ENCODE measurements at places on chromosomes 5 and 9.
A peak's percentile ranks its signal among the peaks of the same experiment; 100 is the strongest.

DNA sequence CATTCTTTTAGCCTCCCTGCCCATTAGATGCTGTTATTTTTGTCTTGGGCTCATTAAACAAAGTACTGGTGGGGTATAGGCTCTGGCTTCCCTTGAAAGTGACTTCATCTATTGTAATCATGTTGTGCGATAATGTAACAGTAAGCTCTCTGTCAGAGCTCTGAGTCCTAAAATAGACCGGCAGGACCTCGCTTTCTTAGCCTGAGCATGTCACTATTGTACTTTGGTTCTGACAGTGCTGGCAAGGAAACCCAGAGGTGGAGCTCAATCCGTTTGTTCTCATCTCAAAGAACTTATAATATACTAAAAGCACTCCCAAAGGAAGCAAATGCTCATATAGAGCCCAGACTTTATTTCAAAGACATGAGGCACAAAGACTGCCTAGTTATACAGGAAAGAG lies 339.1 kb upstream of the CCNH start:
- DNase-seq = no peak

GRCh38 chr5:34415559-34416198 lies 240.4 kb upstream of the RAI14 start:
- peak; percentile 20 for DNase-seq

- peak; percentile 5 for DNase-seq
These were observed 81.7 kb upstream of the SPTLC1 start for GRCh38 chr9:92196909-92197308.

- DNase-seq = no peak
These were observed 36.8 kb downstream of the SLC22A5 start for GRCh38 chr5:132406144-132406783.

GRCh38 chr5:151562019-151562707 lies 29.0 kb downstream of the FAT2 start:
- no peak for DNase-seq

- no peak for DNase-seq
These were observed 36.3 kb downstream of the ELL2 start for GRCh38 chr5:95925378-95925744.

DNA sequence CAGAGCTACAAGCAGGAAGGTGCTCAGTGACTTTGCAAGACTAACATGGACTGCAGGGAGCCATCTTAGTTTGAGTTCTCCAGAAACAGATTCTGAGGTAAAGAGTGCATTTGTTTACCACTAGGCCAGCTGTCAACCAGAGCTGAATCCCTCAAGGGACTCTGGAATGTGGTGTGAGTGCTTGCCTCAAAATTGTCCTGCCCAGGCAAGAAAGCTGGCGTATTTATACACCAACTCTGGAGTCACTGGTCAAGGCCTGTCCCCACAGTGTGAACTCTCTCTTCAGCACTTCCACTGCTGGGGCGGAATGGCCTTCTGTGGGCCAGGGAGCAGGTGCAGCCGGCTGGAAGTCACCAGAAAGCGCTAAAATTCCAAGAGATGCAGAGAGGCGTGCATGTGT lies 139.2 kb upstream of the TBCA start:
- DNase-seq = no peak

DNA sequence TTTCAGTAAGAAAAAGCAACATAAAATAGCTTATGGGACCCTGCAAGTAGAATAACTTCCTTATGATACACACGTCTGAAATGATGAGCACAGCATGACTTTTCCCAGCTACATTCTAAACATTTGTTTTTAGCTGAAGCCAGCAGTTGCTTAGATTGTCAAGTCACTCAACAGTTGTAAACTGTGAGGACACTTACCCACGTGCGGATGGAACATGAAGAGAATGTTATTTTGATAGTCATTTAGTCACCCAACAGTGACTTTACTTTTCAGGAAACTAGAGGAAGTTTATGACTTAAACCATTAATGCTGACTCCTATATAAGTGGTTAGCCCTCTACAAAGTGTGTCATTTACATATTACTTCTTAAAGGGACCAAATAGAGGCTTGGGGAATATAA lies 3.0 kb downstream of the HACD4 start:
- DNase-seq = peak; percentile 89

DNA sequence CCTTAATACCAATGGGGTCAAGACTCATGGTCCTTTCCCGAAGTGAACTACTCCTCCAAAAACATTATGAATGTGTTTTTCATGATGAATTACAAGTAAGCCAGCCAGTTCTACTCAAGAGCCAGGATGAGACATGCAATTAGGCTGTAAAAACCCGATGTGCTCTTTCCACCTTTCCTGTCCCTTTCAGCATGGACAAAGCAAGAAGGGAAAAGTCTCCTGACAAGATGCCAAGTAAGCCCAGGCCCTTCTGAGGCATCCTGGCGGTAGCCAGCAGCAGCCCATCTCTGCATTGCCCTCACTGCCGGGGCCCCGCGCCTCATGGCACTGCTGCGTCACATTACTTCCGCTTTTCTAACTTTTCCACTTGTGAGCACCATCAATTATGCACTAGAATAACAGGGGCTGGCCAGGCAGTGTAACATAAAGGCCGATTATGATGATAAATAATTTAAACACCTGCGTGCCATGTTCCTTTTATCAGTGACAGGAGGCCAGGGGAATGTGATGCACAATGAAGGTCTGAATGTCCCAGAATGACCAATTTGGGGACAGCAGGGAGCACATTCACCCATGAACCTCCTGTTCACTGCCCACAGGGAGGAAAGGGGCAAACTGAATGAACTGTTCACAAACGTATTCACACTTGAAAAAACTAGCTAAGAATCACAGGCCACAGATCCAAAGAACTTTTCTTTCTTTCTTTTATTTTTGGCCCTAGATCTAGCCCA lies 37.4 kb downstream of the EFNA5 start:
- DNase-seq = no peak

DNA sequence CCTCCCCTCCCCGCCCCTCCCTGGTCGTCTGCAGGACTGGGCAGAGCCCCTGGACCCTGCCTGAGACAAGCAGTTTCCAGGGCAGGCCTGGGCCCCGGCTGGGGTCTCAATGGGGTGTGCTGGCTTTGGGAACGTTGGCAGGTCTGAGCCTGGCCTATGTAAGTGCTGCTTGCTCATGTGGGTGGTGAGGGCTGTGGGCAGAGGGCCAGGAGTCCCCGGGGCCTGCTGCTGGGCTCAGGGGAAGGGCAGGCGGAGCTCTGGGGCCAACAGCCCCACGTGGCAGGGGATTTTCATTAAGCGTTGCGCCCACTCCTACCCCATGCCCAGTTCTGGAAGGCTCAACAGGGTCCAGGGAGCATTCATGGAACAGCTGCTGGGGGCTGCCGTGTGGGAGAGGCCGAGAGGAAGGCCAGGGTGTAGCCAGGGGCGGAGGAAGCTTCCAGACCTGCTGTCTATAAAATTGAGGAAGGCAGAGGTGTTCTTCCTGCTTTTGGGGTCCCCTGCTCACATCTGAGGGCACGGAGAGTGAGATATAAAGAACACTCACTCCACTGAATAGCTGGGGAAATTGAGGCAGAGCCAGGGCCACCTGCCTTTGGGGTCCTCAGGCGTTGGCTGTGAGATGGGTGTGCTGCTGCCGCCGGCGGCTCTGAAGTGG lies 32.5 kb downstream of the RXRA start:
- no peak for DNase-seq

DNA sequence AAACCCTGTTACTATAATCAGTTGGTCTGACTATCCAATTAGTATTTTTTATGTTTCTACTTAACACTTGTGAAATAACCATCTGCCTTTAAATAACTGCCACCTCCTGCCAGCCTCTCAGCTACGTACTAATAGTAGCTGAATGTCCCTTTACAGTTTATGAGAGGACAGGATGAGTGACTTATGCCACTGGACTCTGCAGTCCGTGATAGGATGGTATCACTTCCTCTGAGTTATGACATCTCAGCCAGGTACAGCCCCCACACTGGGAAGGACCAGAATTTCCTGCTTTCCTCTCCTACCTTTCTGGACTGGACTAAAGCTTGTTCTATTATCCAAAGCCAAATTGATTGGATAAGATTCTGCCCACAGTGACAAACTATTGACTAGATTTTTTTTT lies 102.9 kb downstream of the ZFAND5 start:
- DNase-seq = no peak

DNA sequence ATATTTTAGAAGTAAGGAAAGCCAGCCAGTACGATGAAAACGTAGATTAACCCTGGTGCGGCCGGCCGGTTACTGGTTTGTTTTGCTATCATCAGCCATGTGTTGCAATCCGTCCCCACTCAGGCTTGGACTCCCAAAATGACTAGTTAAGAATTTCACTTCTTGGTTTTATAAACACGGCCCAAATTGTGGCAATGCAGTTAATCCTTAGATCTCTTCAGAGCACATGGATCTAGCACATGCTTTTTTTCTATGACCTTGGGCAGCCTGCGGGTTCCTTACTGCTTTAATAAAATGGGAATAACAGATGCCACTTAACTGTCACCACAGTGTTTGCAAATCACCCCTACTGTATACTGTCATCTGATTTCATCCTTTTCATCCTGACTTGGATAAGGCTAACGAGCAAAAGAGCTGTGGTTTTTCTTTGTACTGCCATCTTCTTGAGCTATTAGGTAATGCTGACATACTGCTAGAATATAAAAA lies 1.5 kb downstream of the NDFIP1 start:
- peak; percentile 88 for DNase-seq

- DNase-seq = no peak
These were observed 160.5 kb upstream of the TNC start for GRCh38 chr9:115278326-115279035.

DNA sequence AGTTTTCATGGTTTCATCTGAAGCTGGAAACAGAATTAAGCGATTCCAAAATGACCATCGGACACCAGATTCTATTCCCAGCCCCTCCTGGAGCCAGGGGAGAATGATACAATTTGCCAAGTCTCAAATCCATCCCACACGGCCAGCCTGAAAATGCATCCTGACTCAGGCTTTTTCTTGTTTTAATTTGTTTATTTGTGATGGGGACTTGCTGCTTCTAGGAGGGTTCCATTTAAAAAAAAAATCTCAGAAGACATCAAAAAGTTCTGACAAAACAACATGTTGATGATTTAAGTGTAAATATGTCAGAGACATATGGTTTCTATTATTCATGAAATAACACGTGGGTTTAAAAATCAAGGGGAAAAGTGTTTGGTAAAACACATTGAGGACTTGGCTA lies 173.2 kb downstream of the GAS1 start:
- DNase-seq = no peak

GRCh38 chr9:132506977-132507669 lies 75.3 kb upstream of the BARHL1 start:
- peak; percentile 28 for DNase-seq

- DNase-seq = no peak
These were observed 19.5 kb upstream of the IRF1 start for GRCh38 chr5:132510076-132510475.

GRCh38 chr5:180950291-180950949 lies 38.2 kb upstream of the BTNL3 start:
- no peak for DNase-seq

GRCh38 chr5:83509540-83509939 lies 38.0 kb downstream of the VCAN start:
- DNase-seq = no peak

- no peak for DNase-seq
These were observed 36.2 kb upstream of the OR2S2 start for GRCh38 chr9:35993976-35994720.

- no peak for DNase-seq
These were observed 44.3 kb upstream of the F2RL2 start for GRCh38 chr5:76667495-76667894.

GRCh38 chr9:80435591-80435990 lies 863.8 kb downstream of the TLE4 start:
- no peak for DNase-seq

- no peak for DNase-seq
These were observed 119.4 kb upstream of the MVB12B start for GRCh38 chr9:126207256-126207655.

DNA sequence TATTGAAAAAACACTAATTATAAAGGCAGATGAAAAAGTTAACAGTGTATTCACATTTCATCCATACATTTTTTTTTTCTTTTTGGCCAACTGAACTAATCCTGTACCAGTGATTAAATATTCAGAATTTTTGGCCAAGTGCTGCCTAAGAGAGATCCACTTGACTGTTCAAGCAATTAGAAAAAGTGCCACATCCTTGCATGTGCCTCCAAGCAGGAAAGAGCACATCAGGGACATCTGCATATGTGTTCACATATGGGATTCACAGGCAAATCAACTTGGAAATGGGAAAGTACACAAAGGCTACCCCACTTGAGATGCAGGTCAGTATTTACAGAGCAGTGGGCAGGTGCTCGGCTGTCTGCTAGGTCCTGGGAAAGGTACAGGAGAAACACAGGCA lies 163.3 kb upstream of the LHFPL2 start:
- no peak for DNase-seq

DNA sequence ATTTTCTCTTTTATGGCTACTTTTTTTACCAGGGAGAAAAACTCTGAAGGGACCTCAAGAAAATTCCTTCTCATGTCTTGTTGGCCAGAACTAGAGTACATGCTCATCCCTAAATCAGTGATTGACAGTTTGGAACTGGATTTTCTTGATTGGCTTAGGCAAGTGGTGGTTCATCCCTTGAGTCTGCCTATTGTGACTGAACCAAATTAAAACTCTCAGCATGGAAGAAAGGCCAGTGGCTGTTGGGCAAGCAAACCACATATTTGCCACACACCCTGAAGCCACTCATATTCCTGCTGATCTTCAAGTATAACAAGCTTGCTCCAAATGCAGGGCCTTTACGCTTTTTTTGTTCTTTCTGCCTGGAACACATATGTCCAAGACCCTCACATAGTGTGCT lies 7.2 kb upstream of the HOMER1 start:
- DNase-seq = no peak

- no peak for DNase-seq
These were observed 255.5 kb downstream of the ARRDC3 start for GRCh38 chr5:91127456-91128081.

- DNase-seq = peak; percentile 40
These were observed 74.8 kb downstream of the SLF1 start for GRCh38 chr5:94693043-94693822.

DNA sequence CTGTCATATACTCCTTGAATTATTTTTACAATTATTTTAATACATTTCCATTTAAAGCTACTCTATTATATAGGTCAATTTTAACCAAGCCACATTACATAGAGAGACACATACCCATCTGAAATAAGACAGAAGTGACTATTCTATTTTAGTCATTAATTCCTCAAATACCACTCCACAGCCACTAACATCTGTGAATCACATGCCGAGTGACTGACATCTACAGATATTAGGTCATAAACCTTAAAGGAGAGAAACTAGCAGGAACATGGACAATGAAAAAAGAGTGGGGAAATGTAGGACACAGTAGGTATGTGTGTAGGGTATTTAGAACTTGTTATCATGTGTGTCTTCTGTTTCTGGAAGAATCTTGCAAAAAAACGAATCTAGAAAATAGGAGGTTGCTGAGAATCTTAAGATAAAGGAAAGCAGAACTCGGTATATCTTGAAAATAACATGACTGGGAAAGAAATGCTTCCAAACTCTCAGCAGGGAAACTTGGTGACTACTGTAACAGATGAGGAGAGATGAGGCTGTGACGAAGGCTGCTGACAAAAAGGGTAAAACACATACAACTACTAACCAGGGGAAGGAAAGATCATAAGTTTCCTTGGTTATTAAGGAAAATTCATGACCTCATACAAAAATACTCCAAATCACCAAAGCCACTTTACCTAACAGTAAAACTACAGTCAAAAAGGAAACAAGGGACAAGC lies 84.6 kb downstream of the PLPP1 start:
- peak; percentile 18 for DNase-seq

All from suppressor macrophage treated with lipopolysaccharide for 4 hours (primary cell).